ENCODE measurements at places on chromosomes 4 and X.

- DNase-seq = no peak
Observed at GRCh38 chrX:53883196-53883595, 161.1 kb downstream of the PHF8 start.

DNA sequence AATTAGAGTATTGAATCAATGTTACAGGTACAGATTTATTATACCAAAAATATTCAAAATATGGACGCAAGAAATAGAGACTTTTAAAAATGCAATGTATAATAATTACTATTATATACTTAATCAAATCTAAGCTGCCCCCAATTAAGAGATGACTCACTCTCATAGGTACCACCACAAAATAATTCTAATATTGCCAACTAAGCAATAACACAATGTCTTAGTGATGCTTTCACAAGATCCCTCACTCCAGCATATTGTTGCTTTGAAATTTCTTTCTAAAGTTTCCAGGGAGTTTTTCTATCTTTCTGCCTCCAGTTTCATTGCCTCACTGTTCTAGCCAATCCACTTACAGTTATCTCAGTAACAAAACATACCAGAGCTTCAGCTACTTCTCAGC, 270.0 kb upstream of the PABPC4L start:
- DNase-seq = no peak

GRCh38 chr4:94626942-94627341, 130.8 kb upstream of the BMPR1B start:
- no peak for DNase-seq

DNA sequence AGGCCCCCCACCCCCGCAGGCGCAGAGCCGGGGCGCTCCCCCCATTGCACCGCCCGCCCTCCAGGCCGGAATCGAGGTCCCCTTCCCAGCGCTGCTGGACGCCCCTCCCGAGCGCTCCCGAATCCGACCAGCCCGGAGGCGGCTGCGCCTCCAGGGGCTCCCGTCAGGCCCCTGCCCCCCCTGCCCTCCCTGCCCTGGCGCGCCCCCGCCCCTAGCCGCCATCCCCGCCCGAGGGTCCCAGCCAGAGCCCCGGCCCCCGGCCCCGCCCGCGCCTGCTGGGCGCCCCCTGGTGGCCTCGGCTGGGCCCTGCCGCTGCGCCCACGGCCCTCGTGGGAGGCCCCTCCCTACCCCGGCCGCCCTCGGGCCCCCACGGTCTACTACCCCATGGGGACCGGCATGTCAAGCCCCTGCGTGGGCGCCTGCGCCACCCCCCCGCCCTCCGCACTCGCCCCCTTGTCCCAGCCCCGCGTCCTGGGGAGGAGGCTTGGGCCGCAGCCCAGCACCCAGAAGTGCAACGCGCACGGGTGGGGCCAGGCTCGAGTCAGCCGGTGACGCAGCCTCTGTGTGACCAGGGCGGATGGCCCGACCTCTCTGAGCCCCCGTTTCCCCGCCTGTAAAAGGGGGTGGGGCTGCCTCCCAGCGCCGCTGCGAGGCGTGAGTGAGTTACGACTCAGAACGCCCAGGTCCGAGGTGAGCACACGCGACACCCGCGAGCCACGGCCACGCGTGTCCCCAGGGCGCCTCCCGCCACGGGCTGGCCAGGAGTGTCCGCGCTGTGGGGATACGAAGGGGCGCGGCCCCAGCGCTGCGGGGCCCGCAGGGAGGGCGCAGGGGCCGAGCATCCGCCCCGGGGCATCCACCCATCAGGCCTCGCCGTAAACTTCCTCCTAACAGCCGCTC, 104.9 kb downstream of the FAM53A start:
- peak; percentile 70 for DNase-seq

GRCh38 chr4:152114562-152114961, 353.8 kb upstream of the GATB start:
- DNase-seq = no peak

All from activated effector memory CD4-positive, alpha-beta T cell treated with Interleukin-2 at 50 U/mL for 16 hours (primary cell).